NCI-H1694 (cell line): ENCODE measurements at places on chromosomes 4 and X.

GRCh38 chrX:43707812-43708548 is 51.9 kb downstream of the MAOA start:
- DNase-seq, result no peak

- DNase-seq, result no peak
Observed at GRCh38 chrX:110409925-110410324, 51.3 kb downstream of the RTL9 start.

DNA sequence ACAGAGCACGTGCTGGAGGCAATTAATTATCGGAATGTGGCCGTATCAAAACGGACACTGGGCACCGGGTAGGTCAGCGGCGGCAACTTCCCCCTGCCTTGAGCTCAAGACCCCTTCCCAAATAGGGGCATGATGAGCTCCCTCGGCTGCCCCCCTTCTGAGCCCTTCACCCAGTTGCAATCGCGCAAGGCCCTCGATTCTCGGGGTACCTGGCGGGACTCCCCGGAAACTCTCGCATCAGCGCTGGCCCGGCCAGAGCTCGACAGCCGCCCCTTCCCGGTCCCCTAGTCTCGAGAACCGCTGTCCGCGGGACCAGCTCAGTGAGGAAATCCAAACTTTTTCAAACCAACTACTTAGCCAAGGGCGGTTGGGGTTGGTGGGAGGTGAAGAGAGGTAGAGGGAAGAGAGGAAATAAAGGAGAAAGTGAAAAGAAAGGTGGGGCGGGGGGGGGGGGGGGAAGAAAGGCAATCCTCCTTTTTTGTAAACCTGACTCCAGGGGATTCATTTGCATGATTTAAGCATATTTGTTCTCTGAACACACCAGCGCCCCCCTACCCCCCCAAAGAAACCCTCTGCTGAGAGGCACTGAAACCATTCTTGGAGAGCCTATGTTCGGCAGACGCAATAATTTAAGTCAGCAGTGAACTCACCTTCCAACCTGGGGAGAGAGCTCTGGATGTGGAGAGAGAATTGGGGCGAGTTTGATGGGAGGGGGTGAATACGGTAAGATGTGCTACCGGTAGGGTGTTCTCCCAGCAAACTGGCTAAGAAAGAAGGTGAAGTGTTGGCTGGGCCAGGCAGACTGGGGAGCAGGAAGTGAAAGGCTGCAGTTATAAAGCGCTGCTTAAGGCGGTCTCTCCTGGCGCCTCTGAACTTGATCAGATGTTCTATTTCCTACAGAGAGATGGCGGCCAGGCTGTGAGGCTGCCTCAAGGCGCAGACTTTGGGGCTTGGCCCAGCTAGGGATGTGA is 2.0 kb upstream of the ZIC3 start:
- no peak for DNase-seq

GRCh38 chr4:41702770-41703169 is 45.8 kb downstream of the PHOX2B start:
- no peak for DNase-seq

DNA sequence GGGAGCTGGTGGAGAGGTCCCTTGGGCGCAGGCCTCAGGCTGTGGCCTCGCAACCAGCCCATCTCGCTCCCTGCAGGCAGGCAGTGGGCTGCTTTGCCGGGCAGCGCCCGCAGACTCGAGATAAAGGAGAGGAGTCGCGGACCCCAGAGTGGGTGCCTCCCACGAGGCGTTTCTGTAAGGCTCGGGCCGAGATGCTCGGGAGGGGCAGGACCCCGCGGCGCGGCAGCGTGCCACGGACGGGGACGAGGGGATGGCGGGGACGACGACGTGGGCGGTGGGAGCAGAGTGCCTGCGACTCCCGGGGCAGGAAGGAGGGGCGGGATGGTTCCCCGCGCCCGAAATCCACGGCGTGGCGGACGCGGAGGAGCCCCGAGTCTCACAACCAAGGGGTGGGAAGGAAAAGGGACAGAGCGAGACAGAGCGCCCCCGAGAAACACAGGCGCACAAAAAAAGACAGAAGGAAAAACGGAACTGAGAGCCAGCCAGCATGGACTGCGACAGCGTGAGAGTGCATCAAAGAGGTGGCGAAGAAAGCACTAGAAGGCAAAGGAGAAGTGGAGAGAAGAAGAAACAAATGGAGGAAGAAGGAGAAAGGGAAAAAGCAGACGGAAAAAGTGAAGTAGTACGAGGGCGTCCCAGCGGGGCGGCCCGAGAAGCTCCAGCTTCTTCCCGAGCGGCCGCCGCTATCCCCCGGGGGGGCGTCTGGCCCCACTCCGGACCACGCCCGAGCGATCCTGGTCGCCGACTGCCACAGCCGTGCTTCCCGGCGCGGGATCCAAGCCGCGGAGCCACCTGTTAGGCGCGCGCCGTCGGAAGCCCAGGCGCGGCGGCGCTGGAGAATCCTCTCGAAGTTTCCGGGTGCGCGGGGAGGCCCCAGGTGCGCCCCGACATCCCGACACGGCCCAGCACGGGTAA is 1.5 kb downstream of the BEND4 start:
- no peak for DNase-seq

- DNase-seq, result no peak
Observed at GRCh38 chr4:38983291-38983690, 48.9 kb downstream of the TMEM156 start.

DNA sequence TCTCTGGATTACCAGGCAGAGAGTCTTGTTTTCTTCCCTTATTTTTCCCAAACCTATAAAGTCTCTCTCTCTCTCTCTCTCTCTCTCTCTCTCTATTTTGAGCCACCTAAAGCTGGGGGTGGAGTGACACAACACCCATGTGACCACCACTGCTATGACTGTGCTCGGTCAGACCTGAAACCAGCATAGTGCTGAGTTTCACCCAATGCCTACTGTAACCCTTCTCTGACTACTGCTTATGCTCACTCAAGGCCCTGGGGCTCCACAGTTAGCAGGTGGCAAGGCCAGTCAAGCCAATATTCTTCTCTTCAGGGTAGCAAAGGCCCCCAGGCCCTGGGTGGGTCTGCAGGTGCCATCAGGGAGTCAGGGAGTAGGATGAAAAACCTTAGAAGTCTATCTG is 114.7 kb upstream of the ARMCX2 start:
- no peak for DNase-seq

DNA sequence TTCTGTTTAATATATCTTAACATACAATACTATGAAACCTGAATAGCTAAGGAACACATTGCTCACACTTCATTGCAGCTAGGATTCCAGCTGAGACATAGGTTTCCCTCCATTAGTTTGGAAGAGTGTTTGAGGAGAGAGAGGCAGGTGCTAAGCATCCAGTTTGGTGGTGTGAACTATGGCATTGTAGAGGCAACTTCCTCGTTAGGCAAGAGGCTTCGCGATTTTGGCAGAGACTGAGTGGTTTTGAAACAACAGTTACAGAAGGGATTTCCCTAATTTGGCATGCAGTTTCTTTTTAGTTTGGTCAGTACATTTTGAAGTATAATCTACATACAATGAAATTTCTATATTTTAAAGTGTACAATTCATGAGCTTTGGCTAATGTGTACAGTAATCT is 117.1 kb upstream of the BMP3 start:
- no peak for DNase-seq

GRCh38 chr4:100880011-100880410 is 362.2 kb upstream of the EMCN start:
- no peak for DNase-seq

DNA sequence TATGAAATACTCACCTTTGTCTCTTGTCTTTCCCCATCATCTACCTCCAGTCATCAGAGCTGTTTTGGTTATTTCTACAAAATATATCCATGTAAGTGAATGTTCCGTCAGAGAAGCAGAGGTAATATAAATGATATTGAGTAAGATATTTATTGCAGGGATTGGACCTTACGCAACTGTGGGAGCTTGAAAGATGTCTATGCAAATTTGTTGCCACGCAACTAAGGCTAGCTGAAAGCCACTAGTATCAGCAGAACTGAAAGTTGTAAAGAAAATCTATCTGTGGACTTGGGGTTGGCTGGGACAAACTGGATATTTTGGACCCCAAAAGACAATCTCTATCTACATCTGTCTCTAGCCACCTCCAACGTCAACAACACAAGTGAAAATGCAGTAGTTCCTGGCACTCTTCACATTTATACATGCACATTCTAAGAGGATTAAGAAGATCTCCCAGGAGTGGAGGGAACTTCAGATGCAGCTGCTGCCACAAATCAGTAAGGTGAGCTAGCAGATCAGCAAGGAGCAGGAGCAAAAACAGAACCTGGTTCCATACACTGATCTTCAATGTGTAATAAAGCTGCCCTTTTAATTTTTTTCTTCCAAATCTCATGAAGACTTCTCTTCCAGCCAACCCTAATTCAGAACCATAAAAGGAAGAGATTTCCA is 8.5 kb upstream of the CCSER1 start:
- no peak for DNase-seq

DNA sequence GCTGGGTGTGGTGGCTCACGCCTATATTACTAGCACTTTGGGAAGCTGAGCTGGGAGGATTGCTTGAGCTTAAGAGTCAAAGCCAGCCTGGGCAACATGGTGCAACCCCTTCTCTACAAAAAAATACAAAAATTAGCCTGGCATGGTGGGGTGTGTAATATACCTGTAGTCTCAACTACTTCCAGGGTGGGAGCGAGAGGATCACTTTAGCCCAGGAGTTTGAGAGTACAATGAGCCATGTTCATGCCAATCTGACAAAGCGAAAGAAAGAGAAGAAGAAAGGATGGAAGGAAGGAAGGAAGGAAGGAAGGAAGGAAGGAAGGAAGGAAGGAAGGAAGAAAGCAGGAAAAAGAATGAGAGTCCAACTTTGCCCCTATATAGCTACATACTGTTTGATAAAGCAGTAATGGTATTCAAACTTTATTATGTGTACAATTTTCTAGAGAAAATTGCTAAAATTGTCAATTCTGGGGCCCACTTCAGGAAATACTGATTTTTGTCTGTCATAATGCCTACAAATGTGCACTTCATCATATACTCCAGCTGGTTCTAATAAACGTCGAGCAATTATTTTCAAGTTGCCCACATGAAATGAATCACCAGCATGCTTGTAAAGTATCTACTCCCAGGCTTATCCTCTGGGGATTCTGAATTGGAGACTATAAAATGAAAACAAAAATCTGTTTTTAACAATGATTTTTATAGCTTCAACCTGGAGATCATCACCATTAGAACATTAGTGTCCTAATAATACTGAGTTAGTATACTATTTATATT is 132.3 kb downstream of the NDST4 start:
- DNase-seq, result no peak

- DNase-seq, result no peak
Observed at GRCh38 chr4:73036123-73036522, 33.4 kb downstream of the COX18 start.

DNA sequence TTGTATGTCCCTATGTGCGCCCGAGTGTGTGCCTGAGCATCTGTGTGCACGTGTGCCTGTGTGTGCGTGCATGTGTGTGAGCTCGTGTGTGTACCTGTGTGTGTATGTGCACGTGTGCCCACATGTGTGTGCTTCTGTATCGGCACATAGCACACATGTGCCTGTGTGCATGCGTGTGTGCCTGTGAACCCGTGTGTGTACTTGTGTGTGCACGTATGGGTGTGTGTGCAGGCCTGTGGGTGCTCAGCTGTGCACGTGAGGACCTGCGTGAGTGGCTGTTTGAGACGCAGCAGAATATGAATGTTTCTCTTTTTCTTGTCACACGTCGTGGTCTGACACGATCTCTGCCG is 4.3 kb downstream of the AKAP17A start:
- no peak for DNase-seq

GRCh38 chr4:164616961-164617360 is 137.0 kb upstream of the SMIM31 start:
- DNase-seq, result no peak

DNA sequence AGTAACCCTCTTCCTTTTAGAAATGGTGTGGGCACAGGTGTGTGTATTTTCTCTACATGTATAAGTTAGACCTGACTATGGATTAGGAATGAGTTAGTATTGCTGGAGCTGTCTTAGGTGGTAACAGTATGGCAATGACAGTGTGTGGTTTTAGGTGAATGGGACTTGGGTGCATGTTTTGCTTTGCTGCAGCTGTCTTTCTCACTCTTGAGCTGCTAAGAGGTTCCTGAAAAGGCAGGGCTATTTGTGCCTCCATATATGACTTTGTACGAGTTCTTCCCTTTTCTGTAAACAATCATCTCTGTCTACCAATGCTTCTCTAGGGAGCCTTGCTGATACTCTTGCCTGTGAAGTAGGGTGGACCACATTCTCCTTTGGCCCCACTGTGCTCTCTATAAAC is 234.8 kb upstream of the HHIP start:
- DNase-seq, result no peak

GRCh38 chrX:155086202-155086840 is 15.0 kb downstream of the BRCC3 start:
- no peak for DNase-seq

GRCh38 chr4:158863296-158863695 is 94.5 kb downstream of the FNIP2 start:
- no peak for DNase-seq

DNA sequence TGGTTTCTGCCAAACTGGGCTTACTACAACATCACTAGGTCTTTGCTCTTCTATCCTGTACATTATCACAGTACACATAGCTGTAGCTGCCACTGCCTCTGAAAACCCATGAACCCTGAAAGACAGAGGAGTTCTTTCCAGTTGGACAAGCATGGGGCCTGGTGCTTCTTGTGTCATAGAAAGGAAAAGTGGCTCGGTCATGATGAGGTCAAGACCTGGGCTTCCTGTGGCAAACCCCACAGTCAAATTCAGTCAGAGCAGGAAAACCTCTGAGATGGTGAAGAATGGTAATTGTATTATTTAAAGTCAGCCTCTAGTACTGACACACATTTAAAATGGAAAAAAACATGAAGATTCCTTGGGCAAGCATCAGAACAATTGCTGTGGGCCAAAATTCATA is 133.3 kb upstream of the PRPS2 start:
- DNase-seq, result no peak

DNA sequence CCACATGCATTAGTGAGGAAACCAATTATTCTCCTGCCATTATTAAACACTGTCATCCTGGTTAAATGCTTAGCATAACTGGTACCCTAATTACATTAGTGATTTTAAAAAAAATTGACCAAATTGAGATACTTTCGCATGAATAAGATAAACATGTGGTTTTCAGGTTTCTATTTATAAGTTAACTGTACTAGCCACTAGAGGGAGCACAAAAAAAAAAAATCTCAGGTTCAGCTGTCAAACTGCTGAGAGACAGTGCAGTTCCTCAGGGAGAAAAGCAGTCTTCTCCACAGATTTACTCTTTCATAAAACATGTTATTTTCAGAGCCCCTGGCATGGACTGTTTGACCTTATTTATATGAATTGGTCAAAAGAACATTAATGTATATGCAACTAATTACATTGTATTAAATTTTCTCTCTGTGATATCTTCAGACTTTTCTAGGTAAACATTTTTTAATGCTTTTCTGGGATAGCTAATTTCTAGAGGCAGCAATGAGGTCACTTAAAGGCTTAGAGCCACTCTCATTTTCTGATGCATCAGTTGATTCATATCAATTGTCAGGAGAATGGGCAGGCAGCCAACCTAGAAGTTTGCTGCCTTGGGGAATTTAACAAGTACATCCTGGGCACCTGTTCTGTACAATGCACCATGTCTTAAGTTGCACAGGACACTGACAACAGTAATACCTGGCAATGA is 167.5 kb downstream of the CDS1 start:
- peak; percentile 55 for DNase-seq
